Heart left ventricle (tissue), 16 donors: ENCODE measurements at places on chromosomes 16 and 17.

- DNase-seq: no peak
Observed at GRCh38 chr16:89920723-89921122, 2.1 kb downstream of the MC1R start.

DNA sequence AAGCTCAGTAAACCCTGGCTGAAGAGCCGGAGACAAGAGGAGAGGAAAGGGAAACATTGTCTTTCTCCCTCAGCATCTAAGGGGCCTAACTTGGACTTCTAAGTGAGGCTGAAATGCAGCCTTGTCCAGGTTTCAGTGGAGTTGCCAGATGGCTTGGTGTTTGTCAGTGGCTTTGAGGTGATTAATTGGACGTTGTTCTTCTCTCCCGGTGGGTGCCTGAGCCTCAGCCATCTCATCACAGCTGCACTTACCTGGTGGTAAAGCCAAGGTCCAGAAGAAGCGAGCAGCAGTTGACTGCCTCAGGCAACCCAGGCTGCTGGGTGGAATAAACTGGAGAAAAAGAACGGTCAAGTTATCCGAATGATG lies 202.2 kb upstream of the NLRP1 start:
- no peak for DNase-seq

- DNase-seq: no peak
Observed at GRCh38 chr17:76585033-76585648, 519 bp downstream of the ST6GALNAC2 start.

DNA sequence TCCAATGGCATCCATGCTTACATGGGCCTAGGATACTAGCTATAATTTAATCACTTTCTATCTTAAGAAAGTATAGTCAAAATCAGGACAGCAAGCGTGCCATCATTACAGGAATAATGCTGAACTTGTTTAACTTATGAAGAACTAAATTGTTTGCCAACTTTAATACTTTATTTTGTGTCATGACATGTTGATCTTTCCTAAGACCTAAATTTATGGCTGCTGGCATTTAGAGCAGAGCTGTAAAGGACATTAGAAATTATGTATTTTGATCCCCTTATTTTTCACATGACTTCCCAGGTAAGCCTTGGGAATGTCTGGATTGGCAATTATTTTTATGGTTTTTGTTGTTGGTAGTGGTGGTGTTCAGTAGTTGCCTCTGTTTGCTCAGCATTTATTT lies 920.3 kb upstream of the GOT2 start:
- no peak for DNase-seq
